ENCODE measurements at places on chromosomes 6 and 20. TPM values are rescaled to one million over a fixed set of nuclear protein-coding genes. Genes with fewer than 3 reads are reported as not detected.

DAAM2 gene
- not detected for total RNA-seq

DNA sequence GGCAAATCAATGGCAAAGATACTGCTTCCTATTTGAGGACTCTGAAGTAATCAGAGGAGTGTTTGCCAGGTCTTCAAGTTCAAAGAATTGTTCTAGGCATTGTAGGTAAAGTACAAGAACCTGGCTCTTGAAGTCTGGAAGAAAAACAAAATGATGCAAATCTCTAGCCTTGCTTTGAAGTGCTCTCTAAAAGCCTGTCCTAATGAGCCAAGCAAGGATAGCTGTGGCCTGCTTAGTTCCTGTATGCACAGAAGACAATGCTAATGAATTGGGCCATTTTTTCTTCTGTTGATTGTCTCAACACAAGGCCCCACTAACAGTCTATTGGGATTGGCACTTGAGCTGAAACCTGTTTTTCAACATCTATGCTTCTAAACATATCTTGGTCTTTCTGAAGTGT, 165.0 kb upstream of the POU3F2 start:
- no peaks in the 10 kb centered on the region for H3K36me3 ChIP-seq
- DNase-seq, result no peak
- no peaks in the 10 kb centered on the region for H3K4me1 ChIP-seq
- no peak overlapping the region for H3K27ac ChIP-seq

GRCh38 chr6:146896062-146896813, 297.5 kb downstream of the ADGB start:
- no peak overlapping the region for H3K4me3 ChIP-seq
- DNase-seq, result no peak
- no peaks in the 10 kb centered on the region for H3K4me1 ChIP-seq
- no peaks in the 10 kb centered on the region for H3K36me3 ChIP-seq
- H3K27ac ChIP-seq, result no peak overlapping the region

DNA sequence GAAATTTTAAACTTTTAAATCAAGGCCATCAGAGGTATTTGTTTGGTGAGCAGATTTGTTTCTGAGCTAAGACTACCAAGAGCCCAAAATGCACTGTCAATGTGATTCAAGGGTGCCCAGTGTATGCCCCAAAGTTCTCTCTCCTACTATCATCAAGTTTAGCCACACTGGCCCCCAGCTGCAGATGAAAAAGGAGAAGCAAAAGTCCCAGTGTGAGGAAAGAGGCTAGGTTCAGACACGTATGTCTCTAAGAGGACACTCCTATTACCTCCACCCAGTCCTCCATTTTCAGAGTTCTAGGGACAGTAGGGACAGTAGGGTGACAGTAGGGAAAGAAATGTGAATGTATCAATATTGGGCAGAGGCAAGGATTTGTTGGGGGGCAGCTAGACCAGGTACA, 230.8 kb downstream of the CD83 start:
- no peaks in the 10 kb centered on the region for H3K4me1 ChIP-seq
- no peak overlapping the region for H3K27ac ChIP-seq
- DNase-seq, result no peak
- H3K4me3 ChIP-seq, result no peak overlapping the region

- peaks cover 55% of the 10 kb centered on the region for H3K4me1 ChIP-seq
- H3K4me3 ChIP-seq, result peak overlapping the region; percentile 76
- peak overlapping the region; percentile 90 for H3K27ac ChIP-seq
- no peaks in the 10 kb centered on the region for H3K27me3 ChIP-seq
These were observed 672 bp downstream of the CARMIL1 start for GRCh38 chr6:25279748-25280343.

Data from Calu3 (cell line).